ENCODE measurements at places on chromosomes 1 and 21.

- no peak for DNase-seq
Measured at GRCh38 chr1:153631047-153632022, 2.5 kb upstream of the CHTOP start.

- no peak for DNase-seq
Measured at GRCh38 chr21:16169102-16169511, 439.3 kb downstream of the USP25 start.

DNA sequence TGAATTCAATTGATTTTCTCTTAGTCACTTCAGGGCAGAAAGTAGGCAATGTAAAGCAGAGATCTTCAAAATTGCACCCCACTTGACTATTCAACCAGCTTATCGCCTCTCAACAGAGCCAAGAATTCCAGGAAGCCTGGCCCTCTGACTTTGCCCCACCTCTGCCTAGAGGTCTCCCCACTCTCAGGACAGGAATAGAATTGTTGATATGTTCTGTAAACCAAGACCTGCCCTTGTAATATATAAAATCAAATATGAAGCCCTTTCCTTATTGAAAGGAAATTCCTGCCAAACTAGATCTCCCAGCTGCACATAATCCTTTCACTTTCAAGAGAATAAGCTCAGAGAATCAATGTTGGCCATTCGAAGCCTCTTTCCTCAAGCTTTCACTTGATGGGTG, 116.1 kb upstream of the DPT start:
- no peak for DNase-seq

- no peak for DNase-seq
Measured at GRCh38 chr1:200610846-200611245, 9.7 kb downstream of the KIF14 start.

DNA sequence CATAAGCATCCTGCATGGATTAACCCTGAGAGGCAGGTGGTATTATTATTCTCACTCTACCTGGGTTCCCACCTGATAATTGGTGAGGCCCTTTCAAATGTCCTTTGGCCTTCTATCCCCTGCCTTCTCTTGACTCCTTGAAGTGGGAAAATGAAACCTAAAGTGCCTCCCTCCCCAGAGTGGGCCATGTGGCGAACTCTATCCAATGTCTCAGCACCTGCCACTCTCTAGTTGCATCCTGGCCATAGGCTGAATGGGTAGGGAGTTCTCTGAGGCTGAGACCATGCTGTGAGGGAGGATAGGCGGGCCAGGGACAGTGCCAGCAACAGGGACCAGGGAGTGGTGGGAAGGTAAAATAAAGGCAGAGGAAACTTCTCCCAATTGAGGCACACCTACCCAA, 35.3 kb downstream of the ELF3 start:
- no peak for DNase-seq

DNA sequence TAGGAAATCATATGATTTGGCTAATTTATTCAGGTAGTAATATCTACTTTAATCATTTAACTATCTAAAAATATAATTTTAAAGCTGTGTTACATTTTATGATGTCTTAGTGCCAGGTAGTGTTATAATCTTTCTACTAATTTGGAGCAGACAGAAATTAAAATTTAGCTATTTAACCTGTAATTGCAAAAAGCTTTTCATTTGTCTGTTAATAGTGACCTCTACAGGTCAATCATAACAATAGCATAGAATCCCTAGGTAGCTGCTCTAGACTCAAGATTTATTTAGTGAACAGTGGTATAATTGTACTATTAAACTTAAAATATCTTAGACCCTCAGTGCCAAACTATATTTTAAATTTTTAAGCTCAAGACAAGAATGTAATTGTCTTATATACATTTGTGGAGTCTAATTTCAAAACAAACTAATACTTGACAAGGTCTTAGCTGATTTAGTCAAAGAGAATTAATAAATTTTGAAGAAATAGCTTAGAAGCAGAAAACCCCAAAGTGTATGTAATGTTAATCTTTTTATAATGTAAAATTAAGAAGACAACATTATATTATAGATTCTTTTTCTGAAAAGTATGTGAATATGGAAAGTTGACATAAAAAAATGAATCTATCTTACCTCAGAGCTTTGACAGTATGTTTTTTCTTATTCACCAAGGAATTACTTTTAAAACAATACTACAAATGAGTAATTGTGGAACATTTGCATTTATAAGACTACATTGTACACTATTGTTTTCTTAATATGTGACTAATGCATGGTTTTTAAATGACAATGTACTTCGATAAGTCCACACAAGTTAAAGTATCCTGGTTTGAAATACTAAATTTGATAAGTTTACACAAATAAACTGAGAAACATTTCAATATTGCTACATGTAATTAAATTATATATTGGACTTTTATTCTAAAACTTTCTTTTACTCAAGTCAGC, 64.1 kb upstream of the RNPC3 start:
- no peak for DNase-seq

GRCh38 chr1:245578308-245578707, 423.5 kb downstream of the KIF26B start:
- DNase-seq = no peak

- no peak for DNase-seq
Measured at GRCh38 chr1:184455786-184456185, 69.0 kb downstream of the C1orf21 start.

GRCh38 chr1:162070094-162070748, 730 bp downstream of the NOS1AP start:
- DNase-seq = no peak

DNA sequence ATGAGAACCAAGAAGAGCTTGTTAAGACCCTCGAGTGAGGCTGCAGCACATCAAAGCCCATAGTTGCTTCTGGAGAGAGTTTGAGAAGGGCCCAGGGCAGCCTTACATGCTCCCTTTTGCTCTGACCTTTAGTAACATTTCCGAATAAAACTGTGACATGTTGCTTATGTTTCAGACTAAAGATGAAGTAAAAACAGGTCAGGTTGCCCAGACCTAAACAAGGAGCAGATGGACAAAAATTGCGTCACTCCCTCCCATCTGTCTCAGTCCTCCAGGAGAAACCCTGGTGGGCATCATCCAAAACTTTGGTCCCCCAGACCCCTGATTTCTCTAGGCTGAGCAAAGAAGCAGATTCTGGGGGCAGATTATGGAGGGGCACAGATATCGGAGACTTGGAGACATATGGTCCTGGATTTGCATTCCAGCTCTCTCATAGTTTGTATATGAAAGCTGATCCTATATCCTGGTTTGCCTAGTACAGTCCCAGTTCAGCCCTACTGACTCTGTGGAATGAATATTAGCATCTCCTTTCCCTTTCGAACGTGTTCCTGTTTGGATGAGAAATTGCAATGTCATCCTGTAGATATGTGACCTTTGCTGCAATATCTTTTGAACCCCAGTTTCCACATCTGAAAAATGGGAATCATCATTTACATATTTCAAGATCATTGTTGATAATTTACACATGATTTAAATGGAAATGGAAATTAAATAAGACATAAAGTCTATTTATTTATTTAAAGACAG, 304.9 kb upstream of the USP24 start:
- DNase-seq = no peak

DNA sequence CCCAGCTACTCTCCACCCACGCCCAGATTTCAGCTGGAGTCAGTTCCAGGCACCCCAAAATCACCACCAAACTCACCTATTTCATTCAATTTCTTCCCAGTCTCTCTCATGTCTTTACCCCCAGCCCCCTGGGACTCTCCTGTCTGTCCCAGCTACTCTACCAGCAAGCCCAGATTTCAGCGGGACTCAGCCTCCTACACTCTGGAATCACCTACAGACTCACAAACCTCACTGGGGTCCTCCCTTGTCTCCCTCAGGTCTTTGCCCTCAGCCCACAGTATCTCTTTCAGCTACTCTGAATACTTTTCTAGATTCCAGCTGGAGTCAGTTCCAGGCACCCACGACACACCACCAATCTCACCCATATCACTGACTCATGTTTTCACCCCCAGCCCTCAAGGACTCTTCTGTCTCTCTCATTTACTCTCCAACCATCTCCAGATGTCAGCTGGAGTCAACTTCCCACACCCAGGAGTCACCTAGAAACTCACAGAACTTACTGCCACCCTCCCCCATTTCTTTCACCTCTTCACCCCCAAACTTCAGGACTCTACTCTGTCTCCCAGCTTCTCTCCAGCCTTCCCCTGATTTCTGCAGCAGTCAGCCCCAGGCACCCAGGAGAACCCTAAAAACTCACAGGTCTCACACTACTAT, 1529.3 kb upstream of the TPTE start:
- no peak for DNase-seq

GRCh38 chr1:247429496-247429895, 13.5 kb downstream of the NLRP3 start:
- DNase-seq = no peak

DNA sequence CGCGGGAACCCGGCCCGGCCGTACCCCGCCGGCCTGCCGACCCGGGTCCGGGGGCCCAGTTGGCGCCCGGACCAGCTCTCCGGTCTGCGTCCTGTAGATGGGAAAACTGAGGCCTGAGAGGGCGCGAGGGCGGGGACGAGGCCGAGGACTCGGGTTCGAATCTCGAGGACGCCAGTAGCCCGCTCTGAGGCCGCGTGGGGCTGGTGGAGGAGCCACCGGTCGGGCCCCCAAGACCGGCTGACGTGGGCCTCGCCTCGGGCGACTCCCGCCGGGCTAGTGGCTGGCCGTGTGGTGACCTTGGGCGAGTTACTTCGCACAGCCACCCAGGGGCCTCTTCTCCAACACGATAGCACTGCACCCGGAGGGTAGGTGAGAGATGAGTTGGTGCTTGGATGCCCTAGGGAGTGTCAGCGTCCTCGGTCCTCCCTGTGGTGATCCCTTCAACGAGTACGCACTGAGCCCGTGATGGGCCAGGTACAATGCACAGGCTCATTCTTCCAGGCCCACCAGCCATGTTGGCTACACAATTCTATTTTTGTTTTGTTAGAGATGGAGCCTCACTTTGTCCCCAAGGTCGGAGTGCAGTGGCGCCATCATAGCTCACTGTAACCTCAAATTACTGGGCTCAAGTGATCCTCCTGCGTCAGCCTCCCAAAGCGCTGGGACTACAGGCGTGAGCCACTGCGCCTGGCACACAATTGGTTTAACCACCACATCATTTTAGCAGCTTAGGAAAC, 404 bp upstream of the SCMH1 start:
- no peak for DNase-seq

DNA sequence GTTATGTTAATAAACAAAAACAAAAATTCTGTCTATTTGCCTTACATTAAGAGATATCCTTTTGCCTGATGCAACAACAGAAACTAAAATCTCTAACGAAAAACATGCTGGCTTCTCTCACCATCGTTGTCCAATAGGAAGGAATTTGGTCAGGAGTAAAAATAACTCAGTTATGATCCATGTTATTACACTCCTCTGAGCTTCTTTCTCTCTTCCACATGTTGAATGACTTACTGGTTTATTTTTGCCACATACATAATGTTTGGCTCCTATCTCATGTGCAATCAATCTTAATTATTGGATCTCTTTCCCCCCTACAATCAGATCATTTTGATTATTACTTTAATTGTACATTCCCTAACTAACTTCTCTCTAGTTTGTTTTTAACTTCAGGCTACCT, 688.4 kb downstream of the USP25 start:
- DNase-seq = no peak

DNA sequence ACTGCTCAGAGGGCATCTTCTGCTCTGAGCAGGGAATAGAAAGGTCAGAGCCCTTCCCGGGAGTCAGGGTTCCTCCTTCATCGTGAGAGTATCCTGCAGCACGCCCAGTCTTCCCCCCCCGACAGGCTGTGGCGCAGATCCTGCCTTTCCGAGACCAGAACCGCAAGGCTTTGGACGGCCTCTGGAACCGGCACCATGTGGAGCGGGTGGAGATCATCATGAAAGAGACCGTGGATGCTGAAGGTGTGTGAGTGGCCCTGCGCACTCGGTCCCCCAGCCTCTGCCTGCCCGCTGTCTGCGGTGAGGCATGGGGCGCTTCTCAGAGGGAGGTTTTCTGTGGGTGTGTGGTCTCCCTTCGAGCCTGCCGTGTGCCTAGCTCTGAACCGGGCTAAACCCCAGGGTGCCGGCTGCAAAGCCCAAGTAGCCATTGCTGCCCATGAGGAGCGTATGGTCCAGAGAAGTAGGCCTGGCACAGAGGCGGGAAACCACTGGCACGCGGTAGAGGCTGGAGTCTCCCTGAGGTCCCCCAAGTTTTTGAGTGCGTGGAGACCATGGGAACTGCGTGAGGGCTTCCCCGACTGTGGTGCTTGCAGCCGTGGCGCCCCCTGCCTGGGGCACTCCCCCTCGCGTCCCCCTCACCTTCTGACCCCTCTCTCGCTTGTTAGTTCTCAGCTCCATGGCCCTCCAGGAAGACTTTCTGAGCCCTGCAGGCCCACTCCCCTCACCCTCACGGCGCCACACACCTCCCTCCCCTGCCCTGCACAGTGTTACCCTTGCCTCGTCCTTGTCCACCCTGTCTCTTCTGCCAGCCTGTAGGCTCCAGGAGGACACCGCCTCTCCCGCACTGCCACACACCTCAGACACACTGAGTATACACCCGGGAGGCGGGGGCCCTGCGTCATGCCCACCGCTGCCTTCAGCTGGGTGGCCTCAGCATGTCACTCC, 12.5 kb downstream of the H6PD start:
- no peak for DNase-seq

DNA sequence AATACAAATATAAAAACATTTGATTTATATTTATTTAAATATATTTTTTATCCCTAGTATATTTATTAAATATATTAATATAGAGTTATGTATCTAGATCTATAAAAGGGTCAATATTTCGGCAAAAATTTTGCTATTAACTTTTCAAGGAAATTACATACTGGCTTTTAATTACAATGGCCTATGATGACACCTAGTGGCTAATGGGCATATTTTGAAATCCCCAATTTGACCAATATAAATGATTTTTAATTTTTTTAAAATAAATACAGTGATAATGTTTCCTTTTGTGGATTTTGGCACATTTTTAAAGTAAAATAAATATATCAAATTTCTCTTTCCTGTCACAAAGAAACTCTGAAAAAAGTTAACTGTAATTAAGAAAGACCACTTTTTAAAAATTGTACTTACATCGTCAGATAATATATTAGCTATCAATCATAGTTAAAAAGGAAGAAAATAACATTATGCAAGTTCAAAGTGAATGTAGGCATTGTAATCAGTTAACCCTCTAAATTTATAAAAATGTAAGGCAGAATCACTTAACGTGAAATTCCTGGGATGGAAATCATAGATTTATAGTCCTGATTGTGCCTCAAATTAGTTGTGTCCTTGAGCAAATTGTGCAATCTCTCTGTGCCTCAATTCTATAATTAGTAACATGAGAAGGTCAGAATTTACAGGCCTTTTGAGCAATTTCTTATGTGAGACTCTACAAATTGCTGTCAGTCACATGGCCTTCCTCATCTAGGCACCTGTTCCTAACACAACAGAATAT, 25.6 kb upstream of the RGS13 start:
- no peak for DNase-seq

GRCh38 chr1:99768524-99769245, 2.2 kb upstream of the FRRS1 start:
- DNase-seq = no peak
